ENCODE measurements at places on chromosomes 3 and 15. TPM values are rescaled to one million over a fixed set of nuclear protein-coding genes. Genes with fewer than 3 reads are reported as not detected.

- no peak overlapping the region for H3K27ac ChIP-seq
- no peaks in the 10 kb centered on the region for H3K27me3 ChIP-seq
- no peak overlapping the region for H3K4me3 ChIP-seq
- no peaks in the 10 kb centered on the region for H3K36me3 ChIP-seq
Measured at GRCh38 chr3:51735950-51736349, 29.1 kb downstream of the GRM2 start.

RPUSD3 gene
- total RNA-seq: 61.3 TPM

GRCh38 chr3:171561596-171562323 is 101.6 kb upstream of the TNIK start:
- H3K36me3 ChIP-seq: no peaks in the 10 kb centered on the region
- H3K27ac ChIP-seq: no peak overlapping the region
- peaks cover 24% of the 10 kb centered on the region for H3K4me1 ChIP-seq
- no peaks in the 10 kb centered on the region for H3K27me3 ChIP-seq
- H3K4me3 ChIP-seq: no peak overlapping the region
- no peak for DNase-seq

DNA sequence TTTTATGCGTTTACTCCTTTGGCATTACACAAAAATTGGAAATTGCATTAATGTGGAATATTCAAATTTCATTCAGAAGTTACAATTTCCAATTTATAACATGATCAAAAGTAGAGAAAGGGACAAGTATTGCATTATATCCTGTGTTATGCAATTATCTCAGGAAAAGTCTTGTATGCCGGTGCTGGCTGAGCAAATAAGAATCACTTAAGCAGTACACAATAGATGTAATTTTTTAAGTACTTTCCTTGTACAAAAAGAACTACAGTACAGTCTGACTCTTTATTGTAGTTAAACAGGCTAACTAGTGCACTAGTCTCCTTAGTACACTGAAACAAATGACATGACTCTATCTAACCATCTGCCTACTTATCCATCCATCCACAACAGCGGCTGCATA is 493.2 kb upstream of the KCNMB2 start:
- no peak overlapping the region for H3K4me3 ChIP-seq
- no peaks in the 10 kb centered on the region for H3K4me1 ChIP-seq
- H3K27me3 ChIP-seq: no peaks in the 10 kb centered on the region
- no peak overlapping the region for H3K27ac ChIP-seq

SUSD5 gene
- total RNA-seq: 1.1 TPM
